NCI-H2171 (cell line): ENCODE measurements at places on chromosomes 7 and 10.
A peak's percentile ranks its signal among the peaks of the same experiment; 100 is the strongest.

GRCh38 chr10:47452495-47453140 is 31.3 kb downstream of the ANXA8 start:
- DNase-seq = no peak

GRCh38 chr10:96967847-96968246 is 135.7 kb downstream of the LCOR start:
- no peak for DNase-seq

DNA sequence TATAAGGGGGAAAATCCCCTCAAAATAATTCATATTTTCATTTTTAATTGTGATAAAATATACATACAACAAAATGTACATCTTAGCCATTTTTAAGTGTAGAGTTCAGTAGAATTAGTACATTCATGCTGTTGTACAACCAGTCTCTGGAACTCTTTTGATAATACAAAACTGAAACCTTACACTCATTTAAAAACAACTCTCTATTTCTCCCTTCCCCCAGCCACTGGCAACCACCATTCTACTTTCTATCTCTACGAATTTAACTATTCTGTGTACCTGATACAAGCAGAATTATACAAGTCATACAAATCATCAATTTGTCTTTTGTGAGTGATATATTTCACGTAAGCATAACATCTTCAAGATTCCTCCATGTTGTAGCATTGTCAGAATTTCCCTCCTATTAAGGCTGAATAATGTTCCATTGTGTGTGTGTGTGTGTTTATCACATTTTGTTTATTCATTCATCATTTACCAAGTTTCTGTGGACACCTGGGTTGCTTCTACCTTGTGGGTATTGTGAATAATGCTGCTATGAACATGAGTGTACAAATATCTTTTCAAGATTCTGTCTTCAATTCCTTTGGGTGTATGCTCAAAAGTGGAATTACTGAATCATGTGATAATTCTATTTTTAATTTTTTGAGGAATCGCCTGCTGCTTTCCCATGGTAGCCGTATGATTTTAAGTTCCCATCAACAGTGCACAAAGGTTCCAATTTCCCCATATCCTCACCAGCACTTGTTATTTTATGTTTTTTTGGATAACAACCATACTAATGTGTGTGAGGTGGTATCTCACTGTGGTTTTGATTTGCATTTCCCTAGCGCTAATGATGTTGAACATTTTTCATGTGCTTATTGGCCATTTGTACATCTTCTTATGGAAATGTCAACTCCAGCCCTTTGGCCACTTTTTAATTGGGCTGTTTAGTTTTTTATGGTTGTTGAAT is 4.7 kb upstream of the EBLN1 start:
- no peak for DNase-seq

- DNase-seq = no peak
These were observed 50.6 kb downstream of the PDK4 start for GRCh38 chr7:95545673-95546072.

GRCh38 chr7:102849079-102849478 is 63.7 kb upstream of the LRRC17 start:
- DNase-seq = no peak

GRCh38 chr7:111510584-111511378 is 51.5 kb downstream of the IMMP2L start:
- no peak for DNase-seq

GRCh38 chr7:155071916-155072571 is 1.9 kb downstream of the HTR5A start:
- DNase-seq = no peak

- no peak for DNase-seq
These were observed 16.8 kb upstream of the SH2D4B start for GRCh38 chr10:80520661-80521470.

DNA sequence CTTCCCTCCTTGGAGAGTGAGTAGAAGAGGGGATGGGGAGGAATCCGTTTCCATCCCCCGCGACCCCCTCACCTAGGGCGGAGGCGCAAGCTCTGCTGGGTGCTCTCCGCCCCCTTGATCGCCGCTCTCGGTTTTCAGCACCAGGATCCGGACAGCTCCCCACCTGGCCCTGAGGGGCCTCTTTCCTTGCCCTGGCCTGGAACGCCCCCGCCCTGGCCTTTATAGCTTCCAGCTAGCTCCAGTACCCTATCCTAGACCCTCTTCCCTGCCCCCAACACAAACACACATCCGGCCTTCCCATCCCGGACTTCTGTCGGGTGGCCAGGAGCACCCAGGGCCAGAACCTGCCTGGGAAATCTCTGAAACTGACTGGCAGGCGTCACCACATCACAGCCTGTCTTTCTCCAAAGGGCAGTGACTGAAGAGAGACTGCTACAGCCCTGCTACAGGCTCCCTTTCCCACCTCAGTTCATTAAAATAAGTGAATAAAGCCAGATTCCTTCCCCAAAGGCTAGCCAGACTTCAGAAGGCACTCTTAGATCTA is 72.3 kb upstream of the LEP start:
- DNase-seq = no peak

- DNase-seq = peak; percentile 34
These were observed 42.7 kb downstream of the LAMB1 start for GRCh38 chr7:107960272-107960671.

DNA sequence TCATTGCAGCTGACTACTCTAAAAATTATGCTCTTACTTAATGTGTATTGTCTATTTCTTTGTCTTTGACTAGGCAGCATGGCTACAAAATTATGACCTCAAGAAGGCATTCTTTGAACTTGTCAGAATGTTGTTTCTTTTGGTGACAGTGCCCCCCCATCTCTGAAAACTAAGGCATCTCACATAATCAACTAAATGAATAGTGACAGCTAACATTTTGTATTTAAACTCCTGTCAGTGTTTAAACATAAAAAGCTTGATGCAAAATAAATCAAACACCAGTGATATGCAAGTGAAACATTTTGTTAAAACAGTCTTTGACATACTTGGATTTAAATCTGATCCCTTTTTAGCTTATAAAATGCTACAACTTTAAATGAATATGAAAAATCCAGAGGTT is 233.5 kb downstream of the FOXP2 start:
- no peak for DNase-seq

DNA sequence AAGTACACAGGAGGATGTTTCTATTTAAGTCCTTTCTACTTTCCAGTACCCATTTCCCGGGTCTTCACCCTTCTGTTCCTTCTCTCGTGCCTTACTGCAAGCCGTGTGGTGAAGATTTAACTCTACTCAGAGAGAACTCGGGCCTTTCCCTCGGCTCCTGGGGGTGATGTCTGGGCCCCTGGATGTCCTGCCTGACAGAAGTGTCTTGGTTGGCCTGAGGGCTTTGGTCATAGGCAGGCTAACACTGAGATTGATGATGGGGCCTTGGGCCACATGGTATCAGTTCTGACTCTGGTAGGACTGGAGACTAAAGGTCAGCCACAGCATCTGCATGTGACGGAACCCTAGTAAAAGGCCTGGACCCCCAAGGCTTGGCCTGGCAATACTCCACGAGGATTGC is 80.4 kb downstream of the CHST15 start:
- no peak for DNase-seq

DNA sequence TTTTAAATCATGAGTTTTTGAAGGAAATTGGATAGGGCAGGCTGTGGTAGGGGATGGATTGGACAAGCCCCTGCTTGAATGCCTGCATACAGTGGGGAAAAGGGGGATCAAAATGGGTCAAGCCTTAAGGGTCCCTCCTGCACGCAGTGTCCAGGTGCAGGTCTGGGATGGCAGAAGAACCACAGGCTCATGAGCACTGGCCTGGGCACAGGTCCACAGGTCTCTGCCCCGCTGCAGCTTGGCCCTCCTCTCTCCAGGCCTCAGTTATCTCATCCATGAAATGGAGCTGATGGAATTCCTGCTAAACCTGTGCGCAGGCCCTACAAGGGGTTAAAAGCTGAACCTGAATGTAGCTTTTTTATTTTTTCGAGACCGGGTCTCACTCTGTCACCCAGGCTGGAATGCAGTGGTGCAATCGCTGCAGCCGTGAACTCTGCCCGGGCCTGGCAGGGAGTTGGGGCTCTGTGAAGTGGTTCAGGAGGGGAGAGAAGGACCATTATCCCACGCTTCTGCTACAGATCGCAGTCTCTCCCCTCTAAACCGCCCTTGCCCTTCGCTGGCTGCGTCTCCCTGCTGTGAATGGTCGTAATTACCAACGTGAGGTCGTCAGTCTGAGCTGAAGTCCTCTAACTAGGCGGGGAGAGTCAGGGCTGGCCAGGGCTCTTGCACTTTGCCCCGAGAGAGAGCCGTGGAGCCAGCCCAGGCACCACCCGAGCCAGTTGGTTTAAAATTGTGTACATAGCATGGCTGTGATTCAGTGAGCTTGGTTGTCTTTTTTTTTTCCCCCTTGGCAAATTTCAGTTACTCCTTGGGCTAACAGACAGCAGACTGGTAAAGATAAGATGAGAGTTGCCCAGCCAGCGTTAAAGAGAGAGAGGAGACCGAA is 77.5 kb upstream of the GTF2I start:
- DNase-seq = no peak

DNA sequence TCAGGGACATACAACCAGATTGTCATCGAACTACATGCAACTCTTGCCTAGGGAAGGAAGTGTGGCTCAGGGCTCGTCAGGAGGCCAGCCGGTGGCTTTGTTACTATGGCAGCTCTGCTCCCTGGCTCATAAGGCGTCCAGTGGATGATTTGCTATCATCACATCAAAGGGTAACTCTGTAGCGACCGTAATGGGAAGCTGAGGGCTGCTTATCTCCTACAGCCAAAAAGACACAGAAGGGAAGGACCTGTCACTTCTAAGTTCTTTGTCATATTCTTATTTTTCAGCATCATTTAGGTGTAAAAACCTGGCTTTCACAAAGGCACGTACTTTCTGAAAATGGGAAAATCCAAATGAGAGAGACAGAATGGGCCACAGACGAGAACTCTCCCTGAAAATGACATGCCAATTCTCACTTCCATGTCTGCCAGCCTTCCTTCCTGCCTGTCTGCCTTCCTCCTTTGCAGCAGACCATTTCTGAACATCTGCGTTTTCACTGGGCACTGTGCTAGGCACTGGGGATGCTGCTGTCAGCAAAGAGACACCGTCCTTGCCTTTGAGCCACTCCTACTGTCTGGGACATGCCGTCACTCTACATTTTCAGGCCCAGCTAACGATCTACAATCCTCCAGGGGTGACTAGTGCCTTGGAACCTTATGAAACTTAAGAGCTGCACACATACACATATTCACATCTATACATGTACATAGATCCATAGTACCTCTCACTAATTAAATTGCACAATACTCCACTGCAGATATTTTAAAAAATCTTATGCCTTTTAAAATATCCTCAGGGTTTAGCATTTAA is 26.9 kb downstream of the ENKUR start:
- DNase-seq = no peak

- DNase-seq = no peak
These were observed 1284.3 kb downstream of the XPNPEP1 start for GRCh38 chr10:108639010-108639409.

GRCh38 chr10:34627331-34627730 is 187.8 kb downstream of the PARD3 start:
- DNase-seq = no peak

DNA sequence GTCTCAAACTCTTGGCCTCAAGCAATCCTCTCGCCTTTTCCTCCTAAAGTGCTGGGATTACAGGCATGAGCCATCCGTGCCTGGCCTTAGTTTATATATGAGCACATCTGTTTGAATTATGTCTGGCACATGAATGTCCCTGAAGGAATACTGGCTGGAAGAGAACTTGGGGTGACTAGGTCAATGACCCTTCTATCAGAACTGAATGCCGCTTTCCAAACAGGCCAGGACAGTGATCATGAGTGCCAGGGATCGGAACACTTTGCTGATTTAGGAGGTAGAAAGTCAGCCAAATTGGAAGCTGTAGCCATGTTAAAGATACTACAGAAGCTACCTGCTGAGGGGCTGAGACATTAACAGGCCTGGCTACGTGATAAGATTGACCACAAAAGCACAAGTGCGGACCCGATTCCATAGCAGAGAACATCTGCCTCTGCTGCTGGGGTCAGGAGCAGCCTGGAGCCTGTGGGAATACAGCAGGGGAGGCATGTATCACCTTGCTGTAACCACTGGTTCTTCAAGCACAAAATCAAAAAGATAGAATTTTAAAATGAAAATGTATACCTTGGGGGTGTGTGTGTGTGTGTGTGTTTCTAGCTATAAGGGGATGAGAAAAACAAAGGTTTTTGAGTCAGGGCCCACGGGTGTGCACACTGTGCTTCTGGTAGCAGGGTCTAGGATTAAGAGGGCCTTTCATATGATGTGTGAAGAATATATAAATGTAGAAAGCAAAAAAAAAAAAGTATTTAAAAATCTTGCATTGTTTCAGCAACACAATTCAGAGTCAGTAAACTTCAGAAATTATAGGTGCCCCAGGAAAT is 293.7 kb downstream of the BBS9 start:
- DNase-seq = no peak

- DNase-seq = no peak
These were observed 33.1 kb downstream of the GPRIN2 start for GRCh38 chr10:46523119-46523961.

GRCh38 chr10:122282253-122282671 is 11.2 kb downstream of the BTBD16 start:
- no peak for DNase-seq

GRCh38 chr7:31705377-31705776 is 18.4 kb downstream of the PPP1R17 start:
- DNase-seq = no peak
